Activated T-cell treated with anti-CD3 and anti-CD28 coated beads for 1 hour (primary cell): ENCODE measurements at places on chromosomes 5 and 9.

DNA sequence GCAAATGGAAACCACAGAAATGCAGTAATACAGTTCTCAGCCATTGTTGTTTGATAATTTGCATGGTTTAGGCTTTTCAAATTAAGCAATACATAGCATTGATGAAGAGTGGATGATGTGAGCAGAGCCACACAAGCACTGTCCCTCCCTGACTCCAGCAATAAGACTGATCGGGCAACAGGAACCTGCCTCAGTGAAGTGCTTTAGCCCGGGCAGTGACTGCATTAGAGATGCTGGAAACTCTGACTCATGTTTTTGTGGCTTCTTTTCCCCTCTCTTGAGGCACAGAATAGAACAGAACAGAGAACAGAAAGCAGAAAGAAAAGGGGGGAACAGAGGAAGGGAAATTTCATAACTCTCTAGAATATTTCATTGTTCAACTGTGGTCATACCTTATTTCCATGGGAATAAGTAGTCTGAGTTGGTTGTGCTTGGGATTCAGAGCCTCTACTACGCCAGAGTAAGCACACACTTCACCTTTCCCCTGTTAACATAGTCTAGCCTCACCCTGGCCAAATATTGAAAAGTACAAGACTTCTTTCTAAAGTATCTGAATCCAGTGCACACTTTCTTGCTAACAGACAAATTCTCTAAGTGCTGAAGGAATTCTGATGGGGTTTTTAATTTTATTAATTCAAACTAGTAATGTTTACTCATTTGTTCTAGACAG lies 164.8 kb upstream of the VCAN start:
- DNase-seq: no peak

DNA sequence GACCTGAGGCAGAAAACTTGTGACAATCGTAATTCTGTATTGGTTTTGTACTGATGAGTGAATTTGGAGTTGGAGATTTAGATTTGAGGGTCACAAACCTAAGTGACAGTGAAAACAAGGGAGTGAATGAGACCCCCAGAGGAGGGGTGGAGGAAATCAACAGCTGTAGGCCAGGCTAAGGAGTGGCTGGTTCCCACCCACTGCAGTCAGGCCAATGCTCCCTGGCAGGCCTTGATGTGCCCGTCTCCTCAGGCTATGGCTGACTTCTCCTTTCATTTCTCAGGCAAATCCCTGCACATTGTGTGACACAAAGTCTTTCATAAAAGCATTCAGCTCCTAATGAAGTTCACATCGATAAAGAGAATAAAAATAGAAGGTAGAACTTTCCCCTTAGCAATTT lies 557.6 kb downstream of the CETN3 start:
- DNase-seq: no peak

DNA sequence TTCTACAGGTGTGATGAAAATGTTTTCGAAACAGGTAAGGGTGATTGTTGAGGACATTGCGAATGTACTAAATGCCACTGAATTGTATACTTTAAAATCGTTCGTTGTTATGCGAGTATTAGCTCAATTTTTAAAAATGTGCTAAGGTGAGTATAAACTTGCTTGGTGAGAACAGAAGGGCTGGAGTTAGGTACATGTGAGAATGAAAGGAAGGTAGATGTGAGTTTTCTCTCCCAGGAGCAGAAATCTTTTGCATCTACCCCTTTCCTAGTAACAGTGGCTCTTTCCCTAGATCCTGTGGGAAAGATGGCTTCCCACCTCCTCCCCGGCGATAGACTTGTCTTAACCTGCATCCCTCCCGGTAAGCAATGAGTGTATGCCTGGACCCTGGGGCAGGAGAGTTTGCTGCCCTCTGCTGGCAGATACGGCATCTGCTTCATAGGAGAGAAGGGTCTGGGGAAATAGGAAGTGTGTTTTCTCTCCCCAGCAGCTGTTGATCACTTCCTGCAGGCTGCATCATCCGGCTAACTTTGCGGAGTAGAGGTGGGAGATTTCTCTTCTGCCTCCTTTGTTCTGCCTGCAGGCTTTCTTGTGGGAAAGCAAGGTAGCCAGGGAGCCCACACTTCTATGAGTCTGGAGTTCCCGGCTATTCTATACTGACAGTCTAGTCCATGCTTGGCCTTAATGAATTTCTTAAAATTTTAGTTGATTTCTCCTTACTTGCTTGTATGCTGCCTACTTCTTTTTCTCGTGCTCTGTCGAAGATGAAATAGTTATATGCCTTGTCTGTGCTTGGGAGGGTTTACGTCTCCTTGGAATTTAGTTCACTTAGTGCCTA lies 373.3 kb upstream of the SEMA6A start:
- peak; percentile 22 for DNase-seq

DNA sequence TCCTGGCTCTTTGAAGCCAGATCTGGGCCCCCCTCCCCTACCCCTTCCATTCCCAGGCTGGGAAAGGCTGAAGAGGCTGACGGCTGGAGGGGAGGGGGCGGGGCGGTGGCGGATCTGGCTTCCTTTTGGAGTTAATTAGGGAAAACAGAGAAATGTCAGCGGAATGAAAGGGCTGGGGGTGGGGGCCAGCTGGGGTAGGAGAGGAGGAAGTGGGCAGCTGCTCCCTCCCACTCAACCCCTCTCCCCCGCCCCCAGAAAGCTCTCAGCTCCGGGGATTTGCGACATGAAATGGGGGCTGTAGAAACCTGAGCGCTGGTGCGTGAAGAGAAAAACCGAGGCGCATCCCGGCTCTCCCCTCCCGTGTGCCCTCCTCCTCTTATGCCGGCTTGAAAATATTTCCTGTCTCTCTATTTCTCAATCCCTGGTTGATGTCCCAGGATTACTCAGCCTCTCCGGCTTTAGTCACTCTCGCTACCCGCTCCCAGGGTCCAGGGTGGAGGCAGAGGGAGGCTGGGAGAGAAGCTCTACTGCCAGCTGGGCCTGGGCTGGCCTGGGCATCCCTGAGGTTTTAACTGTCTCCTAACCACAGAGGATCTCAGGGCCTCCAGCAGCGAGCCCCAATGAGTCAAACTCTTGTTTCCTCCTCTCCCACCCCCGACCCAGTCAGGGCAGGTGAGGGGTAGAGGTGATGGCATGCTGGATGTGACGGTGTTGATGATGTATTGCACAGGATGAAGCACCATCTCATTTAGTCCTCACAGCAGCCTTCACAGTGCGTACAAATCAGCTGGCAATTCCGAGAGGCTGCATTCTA lies 20.1 kb downstream of the PCDHGC5 start:
- DNase-seq: no peak

- no peak for DNase-seq
These were observed 4.5 kb upstream of the FXN start for GRCh38 chr9:69030851-69031645.

DNA sequence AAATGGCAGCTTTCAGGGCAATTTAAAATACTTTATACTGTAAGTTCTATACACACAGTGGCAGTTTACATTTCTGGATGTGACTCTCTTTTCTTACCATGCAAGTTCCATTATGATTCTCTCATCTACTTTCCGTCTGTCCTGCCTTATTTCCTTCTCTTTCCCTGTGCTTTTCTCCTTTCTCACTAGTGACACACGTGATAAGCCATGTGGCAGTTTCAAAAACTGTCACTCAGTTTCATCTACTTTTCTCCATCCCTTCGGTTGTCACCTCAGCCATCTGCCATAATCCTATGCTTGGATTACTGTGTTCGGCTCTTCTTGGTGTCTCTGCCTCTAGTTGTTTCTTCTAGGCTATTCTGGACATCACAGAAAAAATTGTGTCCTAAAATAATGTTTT lies 46.8 kb upstream of the ATG10 start:
- DNase-seq: no peak
